NCI-H1105 (cell line): ENCODE measurements at places on chromosomes 1 and 21.

DNA sequence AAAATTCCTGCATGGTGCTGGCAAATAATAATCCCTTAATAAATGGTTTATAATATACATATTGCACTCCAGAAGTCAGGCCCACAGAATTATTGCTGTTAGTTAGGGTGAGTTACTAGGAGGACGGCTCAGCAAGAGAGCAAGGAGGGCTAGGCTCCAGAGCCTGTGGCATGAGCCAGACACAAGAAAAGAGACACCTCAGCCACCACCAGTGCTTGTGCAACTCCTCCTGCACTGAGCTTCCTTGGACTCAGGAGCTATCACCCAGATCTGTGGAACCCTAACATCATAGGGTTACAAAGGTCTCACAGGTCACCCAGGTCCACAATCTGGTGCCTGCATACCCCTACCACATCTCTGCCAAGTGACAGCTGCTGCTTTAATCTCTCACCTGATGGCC is 12.8 kb upstream of the LRRC8D start:
- DNase-seq: no peak

DNA sequence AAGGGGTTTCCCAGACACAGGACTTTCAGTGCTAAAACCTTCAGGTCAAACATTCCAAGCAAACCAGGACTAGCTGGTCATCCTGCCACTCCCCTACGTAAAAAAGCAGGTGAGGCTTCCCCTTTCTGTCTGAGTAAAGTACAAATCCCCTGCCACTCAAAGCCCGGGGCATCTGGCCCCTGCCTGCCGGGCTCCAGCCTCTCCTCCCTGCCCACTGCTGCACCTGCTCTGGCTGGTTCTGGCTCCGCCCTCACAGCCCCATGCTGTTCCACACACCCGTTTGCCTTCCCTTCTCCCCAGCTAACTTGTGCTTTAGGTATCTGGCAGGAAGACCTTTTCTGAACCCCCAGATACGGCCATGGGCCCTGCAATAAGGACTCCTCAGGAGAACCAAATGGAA is 23.3 kb upstream of the S100A7 start:
- peak; percentile 81 for DNase-seq

- no peak for DNase-seq
Observed at GRCh38 chr21:40057331-40057730, 190.1 kb downstream of the PCP4 start.

DNA sequence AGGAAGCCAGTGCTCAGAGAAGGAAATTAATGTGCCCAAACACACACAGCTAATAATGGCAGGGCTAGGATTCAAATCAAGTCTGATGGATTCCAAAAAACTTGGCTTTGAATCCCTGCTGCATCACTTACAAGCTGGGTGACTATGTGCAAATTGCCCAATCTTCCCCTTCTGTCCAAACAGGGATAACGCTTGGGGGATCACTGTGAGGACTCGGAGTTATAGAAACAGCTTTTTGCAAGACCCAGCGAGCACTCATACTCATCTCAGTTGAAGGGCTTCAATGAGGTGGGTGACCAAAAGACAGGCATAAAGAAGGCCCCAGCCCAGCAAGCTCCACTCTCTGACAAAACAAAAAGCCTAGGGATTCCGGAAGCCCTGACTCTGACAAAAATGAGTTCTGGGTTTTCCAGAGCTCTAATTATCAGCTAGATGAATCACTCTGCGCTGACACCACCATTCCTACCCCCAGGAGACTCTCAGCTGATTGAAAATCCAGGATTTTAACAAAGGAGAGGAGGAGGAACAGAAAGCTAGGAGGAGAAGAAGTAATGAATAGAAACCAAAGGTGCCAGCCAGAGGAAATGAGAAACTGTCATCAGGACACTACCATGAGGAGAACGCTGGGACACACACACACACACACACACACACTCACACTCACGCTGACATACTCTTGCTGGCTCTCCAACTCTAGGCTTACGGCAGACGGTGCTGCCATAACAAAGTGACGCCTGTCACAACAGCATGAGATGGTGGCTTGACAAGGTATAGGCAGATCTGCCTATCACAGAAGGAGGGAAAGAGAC is 1.6 kb upstream of the STK40 start:
- no peak for DNase-seq

DNA sequence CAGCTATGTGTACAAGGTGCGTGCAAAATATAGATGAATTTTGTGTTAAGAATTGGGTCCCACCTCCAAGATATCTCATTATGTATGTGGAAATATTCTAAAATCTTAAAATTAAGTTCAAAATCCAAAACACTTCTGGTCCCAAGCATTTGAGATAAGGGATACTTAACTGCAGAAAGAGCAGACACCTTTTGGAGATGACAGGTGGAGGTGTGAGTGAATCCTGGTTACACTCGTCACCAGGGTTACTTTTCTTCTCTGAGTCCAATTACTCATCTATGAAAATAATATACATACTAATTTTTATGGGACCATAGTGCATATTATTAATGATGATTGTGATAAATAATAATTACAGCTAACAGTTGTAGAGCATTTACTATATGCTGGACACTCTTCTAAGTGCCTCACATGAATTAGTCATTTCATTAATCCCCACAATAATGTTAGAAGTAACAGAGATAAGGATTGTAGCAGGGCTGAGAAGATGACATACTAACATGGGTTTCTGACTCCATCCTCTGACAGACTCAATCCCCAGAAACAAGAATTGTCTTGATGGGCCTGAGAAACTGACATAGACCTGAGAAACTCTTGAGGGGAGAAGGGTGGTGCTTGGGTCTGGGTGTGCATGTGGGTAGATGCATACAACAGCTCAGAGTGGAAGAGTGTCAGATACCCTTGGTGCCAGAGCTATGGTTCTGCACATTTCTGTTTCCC is 8.3 kb upstream of the FASLG start:
- DNase-seq: no peak
